Panc1 (cell line): ENCODE measurements at places on chromosomes 16 and 17. TPM values are rescaled to one million over a fixed set of nuclear protein-coding genes. Genes with fewer than 3 reads are reported as not detected.

The SCPEP1 gene
- 50.7 TPM for total RNA-seq

The TPSAB1 gene
- total RNA-seq: not detected

DNA sequence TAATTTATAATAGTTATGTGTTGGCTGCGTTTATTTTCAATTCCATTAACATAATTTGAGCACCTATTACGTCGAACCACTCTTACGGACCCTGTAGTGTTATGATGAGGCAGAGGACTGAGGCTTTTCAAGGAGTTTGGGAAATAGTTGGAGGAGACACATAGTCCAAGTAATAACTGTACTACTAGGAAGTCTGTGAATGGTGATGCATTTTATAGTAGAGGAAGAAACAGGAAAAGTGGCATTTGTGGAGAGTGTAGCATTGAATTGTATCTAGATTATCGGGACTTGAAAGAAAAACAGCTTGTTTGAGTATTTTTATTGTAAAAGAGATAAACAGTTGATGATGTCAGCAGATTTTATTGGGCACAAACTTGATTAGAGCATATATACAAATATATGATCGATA lies 1.7 kb downstream of the NFATC3 start:
- no peak for DNase-seq

- DNase-seq: no peak
Observed at GRCh38 chr17:39231591-39232551, 6.1 kb upstream of the STAC2 start.

DNA sequence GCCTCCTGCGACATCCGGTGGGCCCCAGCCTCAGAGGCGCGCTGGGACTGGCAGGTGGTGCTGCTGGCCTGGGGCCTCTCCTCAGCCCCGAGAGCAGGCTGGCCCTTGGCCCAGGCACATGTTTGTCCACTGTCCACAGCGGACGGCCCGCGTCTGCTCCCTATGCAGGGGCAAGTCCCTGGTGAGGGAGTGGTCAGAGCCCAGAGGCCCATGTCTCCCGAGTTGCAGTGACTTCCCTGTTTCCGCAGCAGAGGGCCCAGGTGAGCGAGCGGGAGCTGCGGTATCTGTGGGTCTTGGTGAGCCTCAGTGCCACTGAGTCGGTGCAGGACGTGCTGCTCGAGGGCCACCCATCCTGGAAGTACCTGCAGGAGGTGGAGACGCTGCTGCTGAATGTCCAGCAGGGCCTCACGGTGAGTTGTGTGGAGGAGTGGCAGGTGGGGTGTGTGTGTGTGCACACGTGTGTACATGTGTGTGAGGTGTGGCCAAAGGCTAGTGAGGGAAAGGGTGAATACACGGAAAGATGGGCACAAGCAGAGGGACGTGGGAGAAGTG lies 10.4 kb downstream of the IL34 start:
- DNase-seq: no peak

- DNase-seq: no peak
Observed at GRCh38 chr16:85431431-85432124, 181.5 kb upstream of the GSE1 start.

GRCh38 chr16:86594721-86595120 lies 16.4 kb downstream of the FOXL1 start:
- no peak for DNase-seq

GRCh38 chr16:26605626-26606271 lies 461.0 kb upstream of the C16orf82 start:
- DNase-seq: no peak

- DNase-seq: no peak
Observed at GRCh38 chr16:23640615-23640930, 537 bp downstream of the PALB2 start.
